ENCODE measurements at places on chromosomes 12 and 14.

DNA sequence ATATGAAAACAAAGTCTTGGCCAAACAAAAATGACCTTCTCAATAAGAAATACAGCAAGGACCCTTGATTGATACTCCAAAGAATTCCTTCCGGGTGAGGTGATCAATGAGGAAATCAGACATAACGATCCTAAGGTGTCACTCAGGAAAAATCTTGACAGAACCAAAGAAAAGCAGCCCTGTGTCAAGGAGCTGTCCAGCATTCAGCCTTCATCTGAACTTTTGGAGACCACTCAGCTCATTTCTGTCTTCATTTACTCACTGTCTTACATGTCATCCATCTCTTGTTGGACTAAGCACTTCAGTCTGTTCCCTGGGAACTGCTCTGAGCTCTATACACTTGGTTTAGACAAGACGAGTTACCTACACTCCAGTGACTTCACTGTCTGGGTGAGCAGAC, 179.9 kb downstream of the GRIN2B start:
- DNase-seq = no peak

DNA sequence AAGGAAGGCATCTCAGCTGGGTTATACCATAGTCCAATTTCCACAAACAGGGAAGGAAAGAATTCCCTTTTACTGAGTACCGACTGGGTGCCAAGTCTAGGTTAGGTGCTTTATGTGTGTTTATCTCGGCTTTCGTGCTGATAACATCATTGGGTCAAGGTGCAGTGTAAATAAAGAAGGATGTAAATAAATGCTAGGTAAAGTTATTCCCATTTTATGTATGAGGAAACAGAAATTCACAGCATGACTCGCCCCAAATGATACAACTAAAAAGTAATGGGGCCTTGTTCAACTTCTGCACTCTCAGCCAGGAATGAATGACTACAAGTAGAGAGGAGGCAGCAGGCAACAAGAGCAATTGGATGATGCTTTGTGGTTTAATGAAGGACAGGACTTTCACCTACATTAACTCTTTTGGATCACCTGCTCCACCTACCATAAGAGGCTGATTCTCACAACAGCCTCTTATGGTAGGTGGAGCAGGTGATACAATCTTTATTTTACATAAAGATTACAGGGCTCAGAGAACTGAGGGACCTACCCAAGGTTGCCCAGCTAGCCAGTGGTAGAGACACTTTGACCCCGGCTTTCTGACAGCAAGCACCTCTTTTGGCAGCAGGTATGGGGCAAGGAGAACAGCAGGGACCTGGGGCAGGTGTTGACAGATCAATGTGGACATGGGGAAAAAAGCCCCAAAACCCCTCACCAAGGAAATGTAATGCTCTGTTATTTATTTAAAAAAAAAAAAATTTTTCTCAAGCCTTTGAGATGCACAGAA, 213.4 kb upstream of the NUDT4 start:
- DNase-seq = no peak

DNA sequence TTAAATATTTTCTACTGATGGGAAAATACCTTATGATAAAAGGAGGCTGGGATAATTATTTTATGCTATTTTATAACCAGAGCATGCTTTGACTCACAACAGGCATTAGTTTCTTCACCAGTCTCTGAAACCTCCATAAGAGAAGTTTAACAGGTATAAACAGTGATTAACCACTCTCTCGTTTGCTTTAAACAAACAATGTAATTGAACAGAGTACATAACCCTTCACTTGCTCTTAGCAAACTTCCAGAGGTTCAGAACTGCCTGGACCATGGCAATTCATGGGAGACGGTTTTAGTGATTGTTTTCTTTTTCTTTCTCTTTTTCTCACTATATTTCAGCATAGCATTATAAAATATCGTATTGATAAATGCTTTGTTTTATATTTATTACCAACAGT, 35.3 kb downstream of the CFAP251 start:
- no peak for DNase-seq

DNA sequence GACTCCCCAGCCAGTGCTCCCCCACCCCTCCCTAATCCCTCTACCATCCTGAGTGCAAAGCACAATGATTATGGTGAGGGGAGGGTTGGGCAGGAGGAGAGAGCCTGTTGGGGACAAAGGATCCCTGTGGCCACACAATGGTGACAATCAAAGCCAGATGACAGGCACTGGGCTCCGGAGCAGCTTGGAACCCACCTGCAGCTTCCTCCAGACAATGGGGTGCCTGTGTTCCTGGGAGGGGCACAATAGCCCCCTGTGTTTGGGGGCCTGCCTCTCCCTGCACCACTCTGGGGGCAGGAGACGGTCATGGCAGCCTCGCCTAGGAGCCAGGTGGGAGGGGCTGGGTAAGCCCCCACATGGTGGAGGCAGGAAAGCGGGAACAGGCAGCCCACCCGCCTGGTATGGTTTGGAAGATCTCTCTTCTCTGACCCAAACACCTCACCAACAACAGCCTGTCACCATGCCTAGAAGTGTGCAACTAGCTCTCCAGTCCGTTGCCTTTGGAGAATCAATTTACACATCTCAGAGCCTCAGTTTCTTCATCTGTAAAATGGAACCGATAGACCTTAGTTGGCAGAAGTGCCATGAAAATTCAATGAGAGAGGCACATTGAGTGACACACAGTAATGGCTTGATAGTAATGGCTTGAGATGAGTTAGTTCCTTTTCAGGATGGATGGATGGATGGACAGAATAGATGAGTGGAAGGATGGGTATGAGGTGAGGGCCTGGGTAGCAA, 53.0 kb downstream of the MVK start:
- DNase-seq = no peak

DNA sequence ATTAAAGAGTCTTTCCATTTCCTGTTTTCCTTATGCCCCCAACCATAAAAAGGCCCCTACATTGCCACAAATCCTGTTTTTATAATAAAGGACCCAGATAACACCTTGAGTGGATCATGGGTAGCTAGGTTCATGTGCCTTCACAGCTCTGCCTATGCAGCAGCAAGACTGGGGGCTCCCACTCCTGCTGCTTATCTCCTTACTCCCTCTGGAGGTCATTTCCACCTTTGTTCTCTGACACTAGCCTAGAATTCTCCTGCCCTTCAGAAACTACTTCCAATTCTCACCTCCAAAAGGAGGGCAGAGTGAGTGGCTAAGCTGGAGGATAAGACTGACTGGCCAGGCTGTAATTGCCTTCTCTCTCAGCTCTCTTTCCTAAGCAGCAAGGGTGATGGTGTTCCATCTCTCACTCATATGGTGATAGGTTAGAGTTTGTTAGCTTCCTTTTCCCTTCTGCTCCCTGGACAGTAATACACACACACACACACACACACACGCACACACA, 20.0 kb upstream of the STAC3 start:
- DNase-seq = no peak

DNA sequence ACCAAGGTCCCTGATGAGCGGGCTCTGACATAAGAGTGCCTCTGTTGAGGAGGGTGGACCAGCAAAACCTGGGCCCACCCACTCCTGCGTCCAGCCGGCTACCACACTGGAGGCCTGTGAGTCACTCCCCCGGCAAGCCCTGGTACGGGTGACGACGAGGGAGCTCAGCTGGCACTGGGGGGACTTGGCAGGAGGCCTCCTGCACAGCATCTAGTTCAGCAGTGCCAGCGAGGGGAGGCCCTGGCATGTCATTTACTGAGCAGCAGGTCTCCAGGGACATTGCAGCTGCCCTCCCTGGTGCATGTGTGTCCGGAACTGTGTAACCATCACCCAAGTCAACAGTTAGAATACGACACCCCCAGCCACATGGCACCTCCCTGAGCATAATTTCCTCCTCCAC, 24.4 kb downstream of the CD9 start:
- peak; percentile 62 for DNase-seq

DNA sequence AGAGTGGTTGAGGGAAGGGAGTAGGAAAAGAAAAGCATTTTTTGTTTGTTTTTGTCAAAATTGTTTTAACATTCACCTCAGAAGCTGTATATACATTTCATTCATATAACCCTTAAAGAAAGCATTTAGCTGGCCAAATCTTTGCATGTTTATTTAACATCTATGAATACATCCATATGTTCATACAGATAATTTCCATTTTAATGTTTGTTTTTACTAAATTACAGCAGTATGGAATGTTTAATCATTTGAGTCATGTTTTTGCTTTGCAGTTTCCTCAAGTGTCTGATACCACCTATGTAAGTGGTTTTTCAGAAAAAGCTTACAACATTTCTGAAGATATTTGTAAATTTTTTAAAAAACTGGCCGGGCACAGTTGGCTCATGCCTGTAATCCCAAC, 84.3 kb upstream of the ATF1 start:
- no peak for DNase-seq

DNA sequence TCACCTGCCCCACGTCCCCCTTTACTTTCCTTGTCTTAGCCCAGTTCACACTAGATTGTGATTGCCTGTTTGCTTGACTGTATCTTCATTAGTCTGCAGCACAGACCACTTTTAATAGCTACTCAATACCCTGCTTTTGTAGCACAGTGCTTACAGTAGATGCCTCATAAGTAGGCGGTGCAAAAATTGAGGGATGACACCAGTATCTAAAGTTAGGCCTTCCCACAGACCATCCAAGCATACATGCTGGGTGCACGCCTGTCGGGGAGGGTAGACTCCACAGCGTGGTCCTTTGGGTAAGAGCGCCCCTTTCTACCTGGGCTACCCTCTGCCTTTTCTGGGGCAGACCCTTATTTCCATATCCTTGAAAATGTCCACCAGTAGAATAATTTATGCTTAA, 140.8 kb downstream of the GCH1 start:
- no peak for DNase-seq

- no peak for DNase-seq
These were observed 2.8 kb upstream of the KCNK13 start for GRCh38 chr14:90058876-90059458.

DNA sequence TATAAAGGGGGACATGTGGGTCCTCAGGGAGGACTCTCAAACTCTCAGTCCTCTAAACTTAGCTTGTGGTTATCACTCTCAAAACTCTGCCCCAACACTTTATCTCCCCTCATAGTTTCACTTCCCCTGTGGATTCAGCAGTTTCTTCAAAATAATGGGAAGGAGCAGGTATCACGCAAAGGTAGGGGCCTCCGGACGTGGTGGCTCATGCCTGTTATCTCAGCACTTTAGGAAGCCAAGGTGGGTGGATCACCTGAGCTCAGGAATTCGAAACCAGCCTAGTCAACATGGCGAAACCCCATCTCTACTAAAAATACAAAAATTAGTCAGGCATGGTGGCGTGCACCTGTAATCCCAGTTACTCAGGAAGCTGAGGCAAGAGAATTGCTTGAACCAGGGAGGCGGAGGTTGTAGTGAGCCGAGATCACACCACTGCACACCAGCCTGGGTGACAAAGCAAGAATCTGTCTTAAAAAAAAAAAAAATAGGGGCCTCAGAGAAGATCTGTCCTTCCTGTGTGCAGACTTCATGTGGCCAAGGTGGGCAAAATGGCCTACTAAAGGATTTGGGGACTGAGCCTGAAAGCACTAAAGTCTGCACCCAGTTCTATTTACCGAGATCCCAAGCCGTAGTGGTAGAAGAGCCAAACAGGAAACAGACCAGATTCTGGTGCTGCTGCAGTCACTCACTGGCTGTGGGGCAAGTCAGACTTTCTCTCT, 6.4 kb downstream of the ITGB7 start:
- DNase-seq = no peak

DNA sequence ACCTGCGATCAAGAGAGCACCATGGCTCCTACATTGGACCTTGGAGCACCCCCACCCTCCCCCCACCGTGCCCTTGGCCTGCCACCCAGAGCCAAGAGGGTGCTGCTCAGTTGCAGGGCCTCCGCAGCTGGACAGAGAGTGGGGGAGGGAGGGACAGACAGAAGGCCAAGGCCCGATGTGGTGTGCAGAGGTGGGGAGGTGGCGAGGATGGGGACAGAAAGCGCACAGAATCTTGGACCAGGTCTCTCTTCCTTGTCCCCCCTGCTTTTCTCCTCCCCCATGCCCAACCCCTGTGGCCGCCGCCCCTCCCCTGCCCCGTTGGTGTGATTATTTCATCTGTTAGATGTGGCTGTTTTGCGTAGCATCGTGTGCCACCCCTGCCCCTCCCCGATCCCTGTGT, 1.8 kb upstream of the RNU7-1 start:
- no peak for DNase-seq

- no peak for DNase-seq
These were observed 28.1 kb downstream of the KLHDC2 start for GRCh38 chr14:49796025-49796424.

GRCh38 chr12:57095440-57095839, 6.5 kb downstream of the NAB2 start:
- DNase-seq = no peak

DNA sequence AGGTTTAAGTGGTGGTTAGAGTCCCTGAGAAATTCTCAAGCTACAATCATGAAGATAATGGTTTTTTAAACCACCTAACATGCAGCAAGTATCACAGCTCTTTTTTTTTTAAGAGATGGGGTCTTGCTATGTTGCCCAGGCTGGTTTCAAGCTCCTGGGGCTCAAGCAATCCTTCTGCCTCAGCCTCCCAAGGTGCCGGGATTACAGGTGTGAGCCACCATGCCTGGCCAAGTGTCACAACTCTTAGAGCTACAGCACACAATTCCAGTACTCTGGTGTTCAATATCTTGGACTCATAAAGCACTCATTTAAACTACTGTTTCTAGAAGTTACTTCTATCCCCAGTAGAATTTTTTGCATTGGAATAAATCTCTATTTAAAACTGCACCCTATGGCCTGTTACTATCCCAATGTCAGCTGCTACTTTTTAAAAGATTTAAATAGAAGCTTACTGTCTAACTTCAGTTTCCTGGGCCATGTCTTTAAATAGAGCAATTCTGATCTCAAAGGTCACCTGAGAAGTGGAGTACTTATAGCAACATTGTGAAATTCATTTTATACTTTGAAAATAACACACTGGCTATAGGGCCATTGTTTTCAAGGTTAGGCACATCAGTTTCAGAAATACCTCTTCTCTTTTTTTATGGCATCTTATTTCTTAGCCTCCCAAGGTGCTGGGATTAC, 10.3 kb downstream of the LYSET start:
- DNase-seq = no peak

DNA sequence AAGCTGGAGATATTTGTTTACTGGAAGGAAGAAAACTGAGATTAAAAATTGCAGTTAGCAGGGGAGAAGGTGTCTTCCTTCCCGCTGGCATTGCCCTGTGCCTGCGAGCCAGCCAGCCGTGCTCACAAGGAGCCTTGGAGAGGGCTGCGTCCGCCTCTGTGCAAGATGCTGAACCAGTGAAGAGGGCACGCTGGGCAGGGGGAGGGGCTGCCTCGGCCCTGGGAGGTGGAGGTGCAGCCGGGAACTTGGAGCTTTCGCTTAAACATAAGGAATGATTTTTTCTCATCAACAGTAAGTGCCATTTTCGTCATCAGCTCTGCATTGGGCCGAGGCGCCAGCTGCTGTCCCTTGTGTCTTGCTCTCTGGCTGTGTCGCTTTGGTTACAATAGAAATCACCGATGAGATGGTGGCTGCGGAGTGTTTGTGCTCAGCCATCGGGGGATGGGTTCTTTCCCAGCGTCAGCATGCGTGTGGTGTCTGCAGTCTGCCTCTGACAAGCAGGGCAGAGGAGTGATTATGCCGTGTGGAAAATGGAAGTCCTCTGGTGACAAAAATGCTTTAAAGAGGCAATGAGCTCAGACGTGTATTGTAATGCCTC, 97.3 kb downstream of the ESR2 start:
- no peak for DNase-seq

GRCh38 chr12:60630796-60631195, 1035.0 kb downstream of the SLC16A7 start:
- DNase-seq = no peak

Measured in retinal pigment epithelial cell (primary cell).